ENCODE measurements at places on chromosomes 12 and 14.

- no peak for DNase-seq
Measured at GRCh38 chr14:77838831-77839511, 39.1 kb downstream of the ADCK1 start.

DNA sequence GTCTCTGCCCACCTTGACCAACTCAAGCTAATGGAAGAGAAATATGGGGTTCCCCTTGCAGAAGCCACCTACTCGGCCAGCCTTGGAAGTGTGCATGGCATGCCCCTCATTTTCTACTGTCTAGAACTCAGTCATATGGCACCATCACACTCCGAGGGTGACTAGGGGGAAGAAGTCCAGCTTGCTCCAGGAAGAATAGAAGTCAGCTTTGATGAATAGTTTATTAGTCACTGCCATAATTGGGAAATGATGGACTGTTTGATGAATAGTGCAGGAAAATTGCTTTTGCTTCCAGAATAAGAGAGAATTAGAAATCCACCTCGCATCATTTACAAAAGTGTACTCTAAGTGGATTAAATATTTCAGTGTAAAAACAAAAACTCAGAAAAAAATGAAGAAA, 1030.6 kb downstream of the VRK1 start:
- no peak for DNase-seq

DNA sequence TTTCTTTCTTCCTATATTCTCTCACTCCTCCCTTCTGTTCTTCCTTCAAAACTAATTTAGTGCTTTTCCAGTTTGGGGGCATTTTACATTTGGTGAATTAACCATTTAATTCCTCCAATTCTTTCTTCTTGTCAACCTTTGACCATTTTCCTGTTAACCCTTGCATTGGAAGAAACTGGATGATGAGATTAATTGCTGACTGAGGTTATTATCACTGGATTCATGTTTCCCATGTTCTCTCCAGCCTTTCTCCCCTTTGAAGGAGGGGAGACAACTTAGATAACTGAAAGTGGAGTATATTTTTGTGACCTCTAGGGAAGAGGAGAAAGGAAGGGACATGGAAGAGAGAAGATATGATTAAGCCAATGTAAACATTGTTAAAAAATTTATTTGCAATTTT, 70.5 kb downstream of the SLCO1A2 start:
- no peak for DNase-seq

GRCh38 chr12:54018468-54018984, 9.7 kb upstream of the HOXC6 start:
- DNase-seq = no peak

DNA sequence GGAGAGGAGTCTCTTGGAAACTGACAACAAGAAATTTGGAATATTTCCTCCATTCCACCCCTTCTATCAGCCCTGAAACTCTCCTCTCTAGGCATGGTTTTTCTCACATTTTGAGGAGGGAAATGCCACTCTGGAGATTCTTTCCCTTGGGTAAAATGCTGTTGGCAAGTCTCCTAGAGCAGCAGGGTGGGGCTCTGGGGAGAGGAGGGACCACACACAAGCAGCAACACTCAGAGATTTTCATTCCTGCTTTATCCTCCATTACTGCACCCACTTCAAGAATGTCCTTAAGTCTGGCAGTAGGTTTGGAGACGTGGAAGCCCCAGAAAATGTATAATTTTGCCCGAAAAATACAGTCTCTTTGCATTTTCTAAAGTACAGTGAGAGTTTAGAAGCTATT, 130.8 kb upstream of the FLRT2 start:
- DNase-seq = no peak

DNA sequence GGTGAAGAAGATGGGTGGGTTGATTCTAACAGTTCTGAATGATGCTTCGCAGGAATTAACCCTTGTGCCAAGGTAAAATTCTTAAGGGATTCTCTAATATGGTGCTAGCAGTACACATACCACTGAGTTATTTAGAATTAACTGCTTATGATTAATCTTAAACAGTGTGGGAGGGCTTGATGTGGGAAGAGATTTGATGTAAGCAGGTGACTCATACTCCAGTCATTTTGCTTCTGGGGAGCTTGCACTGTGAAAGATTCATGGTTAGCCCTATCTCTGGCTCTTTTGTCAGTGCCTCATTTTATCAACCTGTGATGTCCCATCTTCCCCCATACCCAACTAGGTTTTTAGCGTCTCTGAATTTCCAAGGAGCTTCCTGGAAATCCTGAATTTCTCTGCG, 83.8 kb downstream of the NRXN3 start:
- no peak for DNase-seq

GRCh38 chr12:66674495-66675122, 4.3 kb downstream of the GRIP1 start:
- DNase-seq = no peak

GRCh38 chr14:103385929-103386712, 906 bp downstream of the MARK3 start:
- DNase-seq = peak; percentile 5

DNA sequence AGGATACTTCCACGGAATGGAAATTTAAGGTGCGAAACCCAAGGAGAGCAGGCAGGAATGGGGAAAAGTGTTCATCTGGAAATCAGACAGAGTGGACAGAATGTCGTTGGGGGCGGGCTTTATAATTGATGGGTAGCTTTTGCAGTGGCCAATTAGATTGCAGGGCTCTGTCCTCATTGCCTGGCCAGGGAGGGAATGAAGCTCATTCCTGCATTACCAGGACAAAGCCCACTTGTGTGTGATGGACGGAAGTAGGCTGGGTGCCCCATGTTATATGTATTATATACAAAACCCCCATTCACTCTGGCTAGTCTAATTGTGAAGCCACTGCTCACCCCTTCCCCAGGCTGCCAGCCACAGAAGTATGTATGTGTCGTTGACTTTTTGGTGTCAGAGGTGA, 23.6 kb downstream of the ZNF664 start:
- DNase-seq = no peak

DNA sequence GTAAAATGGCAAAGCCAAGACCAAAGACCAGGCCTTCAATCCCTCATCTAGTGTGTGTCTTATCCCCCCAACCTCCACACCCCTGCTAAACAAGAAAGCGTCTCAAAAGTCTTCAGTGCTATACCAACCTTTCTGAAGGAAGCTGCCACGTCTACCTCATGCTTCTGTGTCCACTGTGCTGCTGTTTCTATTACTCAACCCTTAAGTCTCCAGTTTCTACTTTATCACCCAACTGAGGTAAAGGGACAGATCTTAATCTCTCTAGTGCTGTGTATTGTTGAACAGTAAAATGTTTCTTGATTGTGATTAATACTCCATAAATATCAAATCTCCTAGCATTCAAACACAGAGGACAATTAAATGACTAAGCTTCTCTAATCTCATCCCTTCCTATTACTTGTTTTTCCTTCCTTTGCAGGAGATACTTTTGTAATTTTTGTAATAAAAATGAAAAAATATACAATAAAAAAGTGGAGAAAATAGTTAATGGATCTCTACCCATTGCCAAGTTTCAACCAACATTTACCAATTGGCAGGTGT, 23.3 kb downstream of the BTBD7 start:
- no peak for DNase-seq

DNA sequence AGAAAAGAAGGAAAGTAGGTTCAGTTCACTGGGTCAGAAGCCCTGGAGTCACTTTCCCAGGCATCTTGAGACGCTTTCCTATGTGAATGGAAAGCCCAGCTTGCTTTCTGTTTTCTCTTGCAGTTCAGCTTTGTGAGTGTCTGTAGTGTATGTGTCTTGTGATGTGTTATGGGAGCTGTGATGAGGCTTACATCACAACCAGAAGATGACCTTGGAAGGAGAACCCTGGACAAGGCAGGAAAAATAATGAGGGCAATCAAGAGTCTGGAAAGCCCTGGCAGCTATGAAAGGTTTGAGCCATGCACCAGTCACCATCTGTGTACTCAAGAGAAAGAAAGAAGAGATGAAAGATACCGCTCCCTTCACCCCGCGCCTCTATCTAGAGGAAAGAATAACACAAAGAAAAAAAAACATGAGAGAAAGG, 35.2 kb upstream of the PTGR2 start:
- DNase-seq = no peak

- no peak for DNase-seq
Measured at GRCh38 chr12:57611108-57611826, at the start of gene ARHGEF25. ARHGEF25 (plus strand) TSS chr12:57611435; CDS start chr12:57611895, 460 bp downstream.

- no peak for DNase-seq
Measured at GRCh38 chr14:64410084-64410774, 22.1 kb downstream of the MTHFD1 start.

DNA sequence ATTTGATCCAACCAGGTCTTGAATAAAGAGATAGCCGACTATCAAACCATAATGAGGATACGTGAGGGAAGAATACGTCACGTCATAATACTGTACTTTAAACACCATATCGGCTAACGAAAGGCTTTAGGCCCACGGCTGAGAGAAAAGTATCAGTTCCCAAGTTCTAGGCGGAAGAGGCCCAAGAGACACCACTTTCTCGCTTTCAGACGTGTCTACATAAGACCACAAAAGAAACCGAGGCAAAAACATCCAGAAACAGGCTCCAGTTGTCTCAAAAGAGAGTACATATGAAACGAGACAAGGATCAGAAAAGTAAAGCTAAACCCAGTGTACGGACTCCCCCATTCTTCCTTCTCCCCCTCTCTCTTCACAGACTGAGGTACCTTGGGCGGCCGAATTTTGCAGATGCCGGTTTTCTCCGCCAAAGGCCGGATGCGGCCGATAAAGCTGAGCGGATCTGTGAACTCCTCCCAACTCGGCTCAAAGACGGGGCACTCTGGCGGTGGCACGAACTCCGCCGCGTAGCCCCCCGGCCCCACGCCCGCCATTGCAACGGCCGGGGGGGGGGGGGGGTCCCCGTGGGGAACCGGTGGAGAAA, 479 bp downstream of the KDM5A start:
- DNase-seq = peak; percentile 49

- no peak for DNase-seq
Measured at GRCh38 chr12:122458105-122459035, 35.9 kb upstream of the CLIP1 start.

- peak; percentile 40 for DNase-seq
Measured at GRCh38 chr12:103930787-103931735, 851 bp downstream of the HSP90B1 start.

DNA sequence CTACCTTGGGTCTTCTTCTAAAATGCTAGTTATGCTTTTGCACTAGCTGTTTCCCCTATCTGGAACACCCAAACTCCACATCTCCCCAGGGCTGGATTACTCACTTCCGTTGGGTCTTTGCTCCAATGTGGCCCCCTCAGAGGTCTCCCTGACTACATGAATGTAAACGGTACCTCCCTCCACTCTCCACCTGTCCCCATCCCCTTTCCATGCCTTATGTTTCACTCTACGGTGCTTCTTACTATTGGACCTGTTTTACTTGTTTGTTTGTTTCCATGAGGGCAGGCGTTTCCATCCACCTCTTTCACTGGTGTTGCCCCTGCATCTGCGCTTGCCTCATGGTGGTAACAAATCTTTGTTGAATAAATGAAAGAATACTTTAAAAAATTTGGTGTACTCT, 256.4 kb downstream of the SNAPC1 start:
- DNase-seq = no peak
